ENCODE measurements at places on chromosomes 7 and 10.

DNA sequence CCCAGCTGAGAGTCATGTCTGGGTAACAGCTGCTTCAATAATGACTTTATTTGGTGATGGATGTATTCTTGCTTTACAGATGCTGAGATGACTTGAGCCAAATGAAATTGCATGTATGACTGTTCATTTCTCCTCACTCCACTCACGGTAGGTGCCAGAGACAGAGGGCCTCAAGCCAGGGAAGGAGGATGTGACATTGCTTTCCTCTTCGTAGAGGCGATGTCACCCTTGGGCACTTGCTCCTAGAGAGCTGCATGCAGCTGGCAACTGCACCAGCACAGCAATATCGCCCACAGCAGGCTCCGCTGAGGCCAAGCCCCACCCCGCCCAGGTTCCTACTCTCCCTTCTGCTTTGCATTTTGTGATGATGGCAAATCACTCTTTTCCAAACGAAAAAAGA is 116.6 kb upstream of the AOAH start:
- no peak for DNase-seq

- DNase-seq = no peak
These were observed 76.3 kb downstream of the JCAD start for GRCh38 chr10:29982997-29983648.

DNA sequence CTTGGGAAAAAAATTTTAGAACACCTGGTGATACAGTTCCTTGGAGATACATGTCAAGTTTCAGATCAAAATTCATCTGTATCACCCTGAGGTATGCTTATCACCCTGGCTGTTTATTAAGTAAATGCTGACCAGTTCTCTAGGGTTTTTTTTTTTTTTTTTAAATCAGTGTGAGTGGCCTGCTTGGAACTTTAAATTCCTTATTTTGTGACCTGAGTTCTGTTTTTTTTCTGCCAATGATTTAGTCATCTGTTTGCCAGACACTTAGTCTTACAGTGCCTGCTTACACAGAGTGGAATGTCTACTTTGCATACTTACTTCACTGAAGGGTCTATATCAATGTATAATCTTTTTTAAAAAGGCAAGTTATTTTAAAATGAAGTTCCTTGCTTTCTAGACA is 1.8 kb downstream of the TSPAN13 start:
- no peak for DNase-seq

DNA sequence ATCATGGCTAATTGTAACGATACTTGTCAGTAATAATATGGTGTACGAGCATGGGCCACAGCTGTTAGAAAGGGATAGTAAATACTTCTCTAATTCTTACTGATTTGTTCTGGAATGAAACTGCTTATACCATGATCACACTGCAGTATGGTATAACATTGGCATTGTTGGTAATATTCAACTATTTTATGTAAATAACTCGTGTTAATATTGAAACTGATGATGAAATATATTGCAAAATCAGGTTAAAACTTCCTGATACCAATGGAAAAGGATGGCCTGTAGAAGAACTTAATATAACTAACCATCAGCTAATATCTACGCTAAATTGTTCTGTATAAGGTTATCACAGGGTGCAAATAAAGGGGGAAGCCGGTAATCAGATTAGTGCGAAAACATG is 10.3 kb downstream of the OR2A14 start:
- DNase-seq = no peak
